ENCODE measurements at places on chromosomes 11 and 22. TPM values are rescaled to one million over a fixed set of nuclear protein-coding genes. Genes with fewer than 3 reads are reported as not detected.

MMP27 gene
- total RNA-seq: not detected

BTBD18 gene
- total RNA-seq: not detected

SCARF2 gene
- 10.6 TPM for total RNA-seq

IGSF9B gene
- 22.5 TPM for total RNA-seq

HORMAD2 gene
- total RNA-seq: 0.11 TPM

BAIAP2L2 gene
- 0.10 TPM for total RNA-seq

MRGPRX4 gene
- total RNA-seq: 0.20 TPM

MYO7A gene
- 6.0 TPM for total RNA-seq

TTC36 gene
- 0.99 TPM for total RNA-seq

LRFN4 gene
- 17.8 TPM for total RNA-seq

ZNF70 gene
- 11.2 TPM for total RNA-seq

TUB gene
- 73.3 TPM for total RNA-seq

POU2F3 gene
- total RNA-seq: not detected

C11orf16 gene
- total RNA-seq: 0.99 TPM

SYT7 gene
- total RNA-seq: 31.1 TPM

ANO9 gene
- 0.22 TPM for total RNA-seq

ELF5 gene
- 0.11 TPM for total RNA-seq

RBFOX2 gene
- 178 TPM for total RNA-seq

DDX25 gene
- total RNA-seq: 15.5 TPM

EI24 gene
- total RNA-seq: 65.8 TPM

APOA4 gene
- total RNA-seq: not detected

Data from spinal cord (tissue), 10 donors.